Hematopoietic multipotent progenitor cell treated with erythropoietin and hydrocortisone succinate and interleukin-3 and kit ligand, for 17 days (in vitro differentiated cells): ENCODE measurements at places on chromosomes 5 and 9.

DNA sequence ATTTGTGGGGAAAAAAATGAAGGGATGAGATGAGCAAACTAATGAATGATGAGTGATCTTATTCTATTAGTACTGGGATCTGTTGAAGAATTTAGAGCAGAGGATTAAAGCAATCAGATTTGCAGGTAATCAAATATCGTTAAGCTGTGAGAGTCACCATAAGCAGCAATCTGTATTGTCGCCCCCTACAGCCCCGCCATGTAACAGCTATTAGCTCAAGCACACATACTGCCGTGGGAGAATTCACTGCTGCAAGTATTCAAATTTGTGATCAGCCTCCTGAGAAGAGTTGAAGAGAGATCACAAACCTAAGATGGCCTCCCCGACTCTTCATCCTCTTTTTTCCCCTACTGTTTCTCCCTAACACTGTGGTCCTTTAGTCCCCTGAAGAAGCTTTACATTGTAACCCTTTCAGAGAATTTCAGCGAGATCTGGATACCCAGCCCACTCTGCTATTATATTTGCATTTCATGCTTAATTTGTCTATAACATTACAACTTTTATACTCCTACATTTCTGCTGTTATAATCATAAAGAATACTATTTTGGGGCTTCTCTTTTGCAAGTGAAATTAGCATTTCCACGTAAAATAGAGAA lies 28.5 kb upstream of the PHF24 start:
- DNase-seq = no peak

DNA sequence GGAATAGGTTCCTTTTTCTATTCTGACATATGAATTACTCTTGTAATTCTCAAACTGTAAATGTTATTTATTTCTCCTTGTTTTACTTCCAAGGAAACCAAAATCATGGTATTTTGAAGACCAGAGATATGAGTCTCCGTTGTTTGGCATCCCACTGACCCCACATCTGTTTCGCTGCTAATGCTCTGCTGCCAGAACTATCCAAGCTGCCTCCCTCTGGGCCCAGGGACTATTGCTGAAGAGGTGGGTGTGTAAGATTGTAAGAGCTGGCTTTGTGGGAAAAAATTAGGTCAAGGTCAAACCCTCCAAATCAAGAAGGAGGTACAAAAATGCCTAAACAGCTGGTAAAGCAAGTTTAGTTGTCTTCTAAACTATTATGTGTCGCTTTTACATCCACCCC lies 129.4 kb upstream of the MYO10 start:
- no peak for DNase-seq

GRCh38 chr5:69305512-69305911 lies 27.1 kb downstream of the CCDC125 start:
- DNase-seq = no peak

DNA sequence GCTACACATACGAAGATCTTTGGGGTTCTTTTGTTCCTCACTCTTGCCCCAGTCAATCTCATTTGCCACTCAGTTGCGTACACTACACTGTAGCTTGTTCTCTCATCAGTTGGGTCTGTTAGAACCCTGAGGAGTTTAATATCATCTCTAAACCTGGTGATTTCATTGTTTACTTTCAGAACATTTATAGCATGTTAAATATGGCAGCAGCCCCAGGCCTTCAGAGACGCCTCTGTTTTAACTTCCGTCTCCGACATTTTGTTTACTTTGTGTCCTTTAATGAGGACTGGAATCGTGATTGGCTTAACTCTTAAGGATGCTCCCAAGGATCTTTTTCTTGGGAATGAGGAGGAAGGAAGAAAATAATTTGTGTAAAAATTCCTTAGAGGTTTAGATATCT lies 510.1 kb downstream of the NR2F1-AS1 start:
- no peak for DNase-seq

GRCh38 chr5:139393497-139394122 lies 1.3 kb downstream of the PROB1 start:
- DNase-seq = no peak

DNA sequence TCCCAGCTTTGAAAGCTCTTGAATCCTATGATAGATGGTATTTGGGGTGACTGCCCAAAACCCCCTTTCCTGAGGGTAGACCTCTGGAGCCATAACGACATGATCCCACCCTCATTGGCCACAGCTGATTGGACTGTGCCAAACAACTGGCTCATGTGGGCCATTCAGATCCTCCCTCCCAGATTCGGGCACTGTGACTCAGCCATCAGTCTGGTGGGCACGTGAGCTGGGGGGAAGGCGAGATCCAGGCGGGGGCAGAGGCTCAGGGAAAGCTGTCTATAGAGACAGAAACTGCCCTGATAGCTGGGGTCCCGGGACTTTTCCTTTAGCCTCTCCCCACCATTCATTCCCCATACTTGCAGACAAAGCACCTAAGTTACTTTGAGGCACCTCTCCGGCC lies 15.1 kb upstream of the NCS1 start:
- DNase-seq = no peak

GRCh38 chr9:114090798-114091197 lies 8.3 kb downstream of the KIF12 start:
- DNase-seq = no peak

DNA sequence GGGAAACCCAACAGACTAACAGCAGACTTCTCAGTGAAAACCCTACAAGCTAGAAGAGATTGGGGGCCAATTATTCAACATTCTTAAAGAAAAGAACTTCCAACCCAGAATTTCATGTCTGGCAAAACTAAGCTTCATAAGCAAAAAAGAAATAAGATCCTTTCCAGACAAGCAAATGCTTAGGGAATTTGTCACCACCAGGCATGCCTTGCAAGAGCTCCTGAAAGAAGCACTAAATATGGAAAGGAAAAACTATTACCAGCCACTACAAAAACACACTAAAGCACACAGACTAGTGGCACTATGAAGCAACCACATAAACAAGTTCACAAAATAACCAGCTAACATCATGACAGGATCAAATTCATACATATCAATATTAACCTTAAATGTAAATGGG lies 131.1 kb downstream of the OR2K2 start:
- no peak for DNase-seq

DNA sequence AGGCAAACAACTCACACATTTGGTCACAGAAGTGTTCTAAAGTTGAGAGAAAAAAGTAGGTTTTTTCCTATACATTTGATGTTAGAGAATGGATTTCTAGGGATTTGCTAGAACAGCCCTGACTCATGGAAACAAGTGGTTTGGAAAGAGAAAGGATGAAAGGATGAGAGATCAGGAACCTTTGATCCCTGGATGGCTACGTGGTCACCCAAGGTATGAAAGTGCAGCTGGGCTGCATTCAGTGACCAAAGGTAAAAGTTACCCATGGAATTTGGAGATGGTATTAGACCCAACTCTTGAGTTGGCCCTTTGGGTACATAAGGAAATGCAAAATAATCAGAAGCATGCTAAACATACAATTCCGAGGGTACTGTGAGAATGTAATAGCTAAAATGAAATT lies 61.3 kb upstream of the SPIN1 start:
- DNase-seq = no peak

GRCh38 chr9:91891915-91892314 lies 58.1 kb downstream of the ROR2 start:
- no peak for DNase-seq

- DNase-seq = no peak
Measured at GRCh38 chr5:8953016-8953415, 592.9 kb downstream of the SEMA5A start.

GRCh38 chr5:144032375-144032774 lies 138.1 kb downstream of the YIPF5 start:
- DNase-seq = no peak
